ENCODE measurements at places on chromosomes 5 and 9.
A peak's percentile ranks its signal among the peaks of the same experiment; 100 is the strongest.

DNA sequence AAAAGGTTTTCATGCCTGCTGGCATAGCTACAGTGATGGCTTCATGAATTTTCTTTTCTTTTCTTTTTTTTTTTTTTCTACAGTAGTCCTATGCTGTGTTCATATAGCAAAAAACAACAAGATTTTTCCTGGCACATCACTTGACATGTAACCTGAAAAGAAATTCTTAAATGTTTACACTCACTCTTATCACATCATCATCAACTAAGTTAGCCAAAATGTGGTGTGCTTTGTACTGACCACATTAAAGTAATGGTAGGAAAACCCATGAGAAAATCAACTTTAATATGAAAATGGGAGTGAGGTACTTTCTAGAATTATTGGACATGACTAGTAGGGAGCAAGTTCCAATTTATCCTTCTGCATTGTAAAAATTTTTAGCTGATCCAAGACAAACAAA, 146.7 kb downstream of the SSBP2 start:
- no peak for DNase-seq

- DNase-seq, result no peak
Measured at GRCh38 chr9:104915753-104916152, 12.2 kb downstream of the ABCA1 start.

GRCh38 chr9:88685966-88686365, 151.0 kb downstream of the NXNL2 start:
- no peak for DNase-seq

GRCh38 chr5:84197538-84197937, 187.1 kb downstream of the EDIL3 start:
- DNase-seq, result no peak

DNA sequence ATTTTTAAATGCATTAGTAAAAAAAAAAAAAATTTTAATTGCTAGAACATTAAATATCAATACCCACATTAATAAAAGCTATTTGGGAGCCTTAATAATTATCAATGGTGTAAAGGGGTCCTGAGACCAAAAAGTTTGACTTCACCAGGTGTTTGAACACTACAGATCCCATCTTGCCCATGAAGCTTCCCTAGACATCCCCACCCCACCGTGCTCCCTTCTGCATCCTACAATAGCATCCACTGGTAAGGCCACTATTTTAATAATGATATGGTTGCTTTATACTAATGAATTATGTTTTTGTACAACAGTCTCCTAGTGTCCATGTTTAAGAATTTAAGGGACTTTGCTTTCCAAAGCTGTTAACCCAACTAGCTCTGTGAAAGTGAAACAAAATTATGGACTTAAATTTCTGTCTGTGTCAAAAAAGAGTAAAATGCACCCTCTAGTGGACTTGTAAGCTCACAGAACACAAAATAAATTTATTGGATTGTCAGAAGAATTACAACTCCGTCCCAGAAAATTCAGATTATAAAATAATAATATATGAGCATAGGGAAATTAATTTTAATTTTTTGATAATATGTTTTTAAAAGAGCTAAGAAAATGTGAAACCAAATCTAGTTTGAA, 76.0 kb downstream of the ARL15 start:
- no peak for DNase-seq

DNA sequence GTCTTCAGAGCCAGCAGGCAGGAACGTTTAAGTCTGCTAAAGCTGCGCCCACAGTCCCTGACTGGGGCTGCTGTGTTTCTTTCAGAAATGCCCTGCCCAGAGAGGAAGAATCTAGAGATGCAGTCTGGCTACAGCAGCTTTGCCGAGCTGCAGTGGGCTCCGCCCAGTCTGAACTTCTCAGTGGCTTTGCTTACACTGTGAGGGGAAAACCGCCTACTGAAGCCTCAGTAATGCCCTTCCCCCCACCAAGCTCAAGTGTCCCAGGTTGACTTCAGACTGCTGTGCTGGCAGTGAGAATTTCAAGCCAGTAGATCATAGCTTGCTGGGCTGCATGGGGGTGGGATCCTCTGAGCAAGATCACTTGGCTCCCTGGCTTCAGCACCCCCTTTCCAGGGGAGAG, 78.4 kb downstream of the SREK1 start:
- no peak for DNase-seq

GRCh38 chr5:78781611-78782286, 133.2 kb upstream of the LHFPL2 start:
- no peak for DNase-seq

- no peak for DNase-seq
Measured at GRCh38 chr5:37831821-37832534, 7.9 kb downstream of the GDNF start.

GRCh38 chr5:41708604-41708940, 161.7 kb downstream of the OXCT1 start:
- no peak for DNase-seq

GRCh38 chr9:7570107-7570720, 229.4 kb downstream of the DMAC1 start:
- DNase-seq, result peak; percentile 45

- DNase-seq, result no peak
Measured at GRCh38 chr9:124439686-124440243, 10.5 kb upstream of the ADGRD2 start.

DNA sequence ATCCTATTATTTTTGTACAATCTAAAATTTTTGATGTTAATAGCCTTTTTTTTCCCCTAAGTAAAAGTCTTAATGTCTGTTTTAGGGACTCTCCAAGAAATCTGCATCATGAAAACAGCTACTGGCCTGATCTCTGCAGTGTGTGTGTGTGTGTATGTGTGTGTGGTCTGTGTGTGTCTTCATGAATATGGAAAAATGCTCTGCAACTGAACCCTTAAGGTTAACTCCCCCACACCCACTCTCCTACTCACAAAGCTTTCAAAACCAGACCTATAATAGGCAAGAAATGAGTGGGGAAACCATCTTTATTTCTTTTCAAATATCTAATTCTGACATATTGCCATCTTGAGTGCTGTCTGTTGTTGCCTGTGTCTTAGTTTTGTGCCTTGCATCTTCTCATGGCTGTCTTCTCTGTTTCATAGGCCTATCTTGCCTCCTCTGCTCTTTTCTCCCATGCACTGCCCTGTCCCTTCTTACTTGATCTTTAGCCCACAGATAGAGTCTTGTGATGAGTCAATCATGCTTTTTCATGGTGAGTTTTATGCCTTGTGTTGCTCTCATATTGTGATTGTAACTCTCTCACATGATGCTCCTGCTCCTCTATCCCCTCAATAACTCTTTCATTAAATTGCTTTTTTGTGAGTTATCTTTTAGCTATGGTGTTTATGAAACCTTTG, 68.3 kb downstream of the CHSY3 start:
- DNase-seq, result no peak

GRCh38 chr5:158979749-158980521, 119.8 kb downstream of the EBF1 start:
- DNase-seq, result no peak

All from activated CD8-positive, alpha-beta memory T cell treated with anti-CD3 and anti-CD28 coated beads for 4 hours (primary cell).